Aorta (tissue), 5 donors: ENCODE measurements at places on chromosomes 16 and 17. TPM values are rescaled to one million over a fixed set of nuclear protein-coding genes. Genes with fewer than 3 reads are reported as not detected.

Gene CALB2
- 0.84 TPM for total RNA-seq

GRCh38 chr17:9553596-9553995, 22.0 kb downstream of the STX8 start:
- DNase-seq = no peak

Gene MYO15A
- total RNA-seq = 3.1 TPM

Gene SNX20
- total RNA-seq = 5.0 TPM

DNA sequence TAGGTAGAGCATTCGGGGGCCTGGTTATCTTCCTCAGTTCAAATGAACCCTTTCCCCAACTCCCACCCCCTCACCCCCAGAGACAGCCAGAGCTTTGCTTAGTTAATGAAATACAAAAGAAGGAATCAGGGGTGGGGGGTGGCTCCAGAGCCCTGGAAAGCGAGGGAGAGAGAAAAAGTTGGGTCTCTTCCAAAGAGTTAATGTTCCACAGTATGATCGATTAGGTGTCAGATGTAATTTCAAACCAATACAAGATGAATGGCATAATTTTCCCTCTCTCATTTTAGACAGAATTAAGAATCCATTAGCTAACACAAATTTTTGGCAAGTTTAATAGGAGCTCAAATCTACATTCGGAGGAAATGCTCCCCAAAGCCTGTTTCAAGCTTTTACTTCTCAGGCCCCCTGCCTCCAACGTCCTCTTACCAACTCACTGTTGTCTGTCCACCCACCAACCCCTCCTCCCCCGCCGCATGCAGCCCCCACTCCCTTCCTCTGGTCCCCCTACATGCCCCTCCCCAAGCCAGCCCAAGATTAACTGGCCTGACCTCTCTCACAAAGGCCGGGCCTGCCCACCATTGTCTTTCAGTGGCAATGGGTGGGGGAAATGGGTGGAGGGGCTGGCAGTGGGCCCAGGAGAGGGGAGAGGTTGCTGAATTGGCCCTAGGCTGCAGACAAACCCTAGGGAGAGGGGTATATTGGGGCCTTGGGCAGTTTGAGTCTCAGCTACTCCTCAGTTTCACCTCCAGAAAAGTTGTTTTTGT, 28.2 kb downstream of the NEUROD2 start:
- DNase-seq = no peak

GRCh38 chr16:27511657-27512448, 37.9 kb downstream of the GTF3C1 start:
- no peak for DNase-seq

Gene CD300E
- total RNA-seq = 2.8 TPM

DNA sequence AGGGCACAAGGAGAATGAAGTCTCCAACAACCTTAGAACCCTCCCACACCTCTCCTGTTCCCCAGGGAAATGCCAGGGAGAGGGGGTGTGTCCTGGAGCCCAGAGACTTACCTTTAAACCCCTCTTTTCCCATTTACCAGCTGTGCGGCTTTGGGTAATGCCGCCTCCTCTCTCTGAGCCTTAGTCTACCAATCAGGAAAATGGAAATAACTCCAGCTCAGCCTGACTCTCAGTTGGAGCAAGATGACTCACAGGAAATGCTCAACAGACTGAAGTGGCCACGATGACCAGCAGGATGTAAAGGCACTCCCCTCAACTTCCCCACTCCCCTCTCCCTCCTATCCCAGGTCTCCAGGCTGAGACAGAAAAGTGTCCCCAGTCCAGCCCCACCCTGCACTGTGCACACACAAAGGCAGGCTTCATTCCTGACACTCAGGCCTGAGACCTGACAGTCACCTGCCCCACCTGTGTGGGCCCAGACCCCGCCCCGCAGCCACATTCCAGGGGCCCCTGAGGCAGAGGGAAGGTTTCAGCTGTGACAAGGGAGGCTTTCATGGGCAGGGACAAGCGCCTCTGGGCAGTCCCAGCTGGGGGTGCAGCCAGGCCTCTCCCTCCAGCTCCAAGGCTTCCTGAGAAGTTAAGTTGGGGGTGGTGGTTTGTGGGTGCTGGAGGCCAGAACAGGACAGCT, 3.0 kb upstream of the KRT15 start:
- DNase-seq = no peak

Gene MYCBPAP
- 1.8 TPM for total RNA-seq

DNA sequence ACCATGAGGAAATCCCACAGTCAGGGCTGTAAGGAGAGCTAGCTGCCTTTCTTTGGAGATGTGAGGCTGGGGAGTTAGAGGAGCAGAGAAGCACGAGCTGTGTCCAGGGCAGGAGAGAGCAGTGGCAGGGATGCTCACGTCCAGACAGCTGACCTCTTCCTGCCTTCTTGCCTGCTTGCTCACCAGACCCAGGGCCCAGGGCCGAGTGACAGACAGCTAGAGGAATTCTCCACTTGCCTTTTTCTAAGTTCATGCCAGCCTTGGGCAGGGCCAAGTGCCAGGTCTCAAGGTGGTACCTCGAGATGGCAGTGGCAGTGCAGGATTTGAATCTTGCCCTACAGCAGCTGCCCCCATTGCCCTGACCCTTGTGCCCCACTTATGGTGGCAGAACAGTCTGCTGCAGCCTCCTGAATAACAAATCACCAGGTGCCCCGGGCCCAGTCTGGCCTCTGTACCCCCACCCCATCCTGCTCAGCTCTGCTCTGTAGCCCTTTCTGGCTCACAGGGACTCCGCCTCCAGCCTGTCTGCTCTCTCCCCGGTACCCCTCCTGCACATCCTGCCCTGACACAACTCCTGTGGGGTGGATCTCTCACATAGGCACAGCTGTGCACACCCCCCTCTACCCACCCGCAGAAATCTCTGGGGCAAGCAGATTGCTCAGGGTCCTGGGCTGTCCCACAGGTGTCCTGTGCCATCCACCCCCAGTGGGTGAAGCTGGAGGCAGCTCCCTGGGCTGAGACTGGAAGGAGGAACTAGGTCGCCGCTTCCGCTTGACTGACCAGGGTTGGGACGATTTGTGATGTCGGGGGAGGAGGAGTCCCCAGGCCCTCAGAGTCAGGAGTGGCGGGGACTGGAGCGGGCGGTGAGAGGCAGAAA, 25.9 kb downstream of the GRIN2C start:
- peak; percentile 79 for DNase-seq

Gene TBC1D3D
- total RNA-seq = 0.39 TPM

DNA sequence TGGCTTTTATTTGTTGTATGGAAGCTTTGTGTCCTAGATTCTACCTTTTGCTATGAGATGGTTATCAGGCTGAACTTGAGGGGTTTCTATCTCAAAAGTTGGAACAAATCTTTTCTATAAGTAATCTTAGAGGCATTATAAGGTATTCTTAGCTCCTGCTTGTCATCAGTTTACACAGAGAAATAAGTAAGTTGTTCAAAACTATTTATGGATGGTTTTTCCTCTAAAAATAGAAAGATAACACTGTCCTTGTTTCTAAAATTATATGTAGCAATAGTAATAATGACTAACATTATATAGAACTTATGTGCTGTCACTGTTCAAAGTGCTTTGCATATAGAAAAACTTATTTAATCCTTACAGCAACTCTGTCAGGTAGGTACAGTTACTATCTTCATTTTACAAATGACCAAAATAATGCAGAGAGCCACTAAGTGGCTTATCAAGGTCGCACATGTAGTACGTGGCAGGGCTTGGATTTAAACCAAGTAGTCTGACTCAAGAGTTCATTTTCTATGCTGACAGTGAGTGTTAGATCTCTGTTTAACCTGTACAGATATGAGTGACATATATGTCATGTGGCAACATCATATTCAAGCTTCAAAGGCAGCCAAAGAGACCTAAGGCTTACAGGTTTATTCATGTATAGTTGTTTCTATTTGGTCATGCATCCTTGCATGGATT, 59.0 kb downstream of the PHKB start:
- no peak for DNase-seq

Gene FOXL1
- 34.4 TPM for total RNA-seq

- peak; percentile 43 for DNase-seq
Measured at GRCh38 chr17:29573871-29574731, 5.6 kb downstream of the TP53I13 start.

DNA sequence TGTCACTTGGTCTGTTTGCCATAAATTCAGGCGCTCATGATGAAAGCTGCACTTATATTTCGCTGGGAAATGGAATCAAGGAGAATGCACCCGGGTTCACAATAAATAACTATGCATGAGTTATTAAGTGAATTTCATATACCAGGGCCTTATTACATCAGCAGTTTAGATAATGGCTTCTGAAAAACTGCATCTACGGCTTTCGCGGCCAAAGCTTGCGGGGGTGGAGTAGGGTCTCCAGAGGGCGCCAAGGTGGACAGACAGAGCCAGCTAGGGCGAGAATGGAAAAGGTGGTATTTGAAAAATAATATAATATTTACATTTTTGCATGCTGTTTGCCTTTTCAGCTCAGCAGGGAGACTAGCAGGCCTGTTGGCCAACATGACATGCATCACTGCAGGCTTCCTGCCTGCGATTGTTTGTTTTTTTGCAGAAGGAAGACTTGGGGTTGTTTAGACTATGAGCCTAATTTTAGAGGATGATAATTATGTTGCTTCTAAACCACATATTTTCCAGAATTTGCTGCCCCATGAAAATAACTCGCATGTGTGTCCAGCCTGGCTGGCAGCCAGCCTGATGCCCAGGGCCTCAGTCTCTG, 173.8 kb upstream of the IRX3 start:
- no peak for DNase-seq
